ENCODE measurements at places on chromosomes 12 and 14.

GRCh38 chr14:65906344-65906743 is 493.8 kb downstream of the FUT8 start:
- no peak for DNase-seq

DNA sequence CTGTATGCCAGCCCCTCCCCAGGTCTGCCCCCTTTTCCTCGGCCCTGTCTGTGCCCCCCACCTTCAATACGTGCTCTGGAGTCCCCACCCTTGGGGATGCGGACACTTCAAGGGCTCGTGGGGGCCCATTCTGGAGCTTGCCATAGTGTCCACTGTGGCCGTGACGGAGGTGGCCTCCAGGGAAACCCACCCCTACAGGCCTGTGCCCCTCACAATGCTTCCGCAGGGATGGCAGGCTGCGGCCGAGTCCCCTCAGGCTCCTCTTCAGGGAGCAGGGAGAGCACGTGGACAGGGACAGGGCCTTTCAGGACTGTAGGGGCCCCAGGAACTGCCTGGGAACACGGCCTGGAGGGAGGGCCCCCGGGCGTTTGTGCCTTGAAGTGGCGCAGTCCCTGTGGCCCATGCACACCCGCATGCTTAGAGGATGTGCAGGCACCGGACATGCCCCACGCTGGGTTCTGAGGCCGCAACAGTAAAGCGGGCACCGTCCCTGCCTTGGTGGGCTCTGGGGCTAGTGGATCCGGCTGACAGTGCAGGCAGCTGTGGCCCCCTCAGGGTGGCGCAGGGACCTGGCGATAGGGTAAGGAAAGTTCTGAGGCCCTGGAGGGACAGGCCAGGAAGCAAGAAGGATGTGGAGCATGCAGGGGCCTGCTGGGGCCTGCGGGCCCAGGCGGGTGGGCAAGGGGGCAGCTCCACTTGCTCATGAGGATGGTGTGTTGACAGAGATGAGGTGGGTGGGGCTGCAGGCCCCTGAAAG is 209.0 kb upstream of the RTL1 start:
- no peak for DNase-seq

- no peak for DNase-seq
Measured at GRCh38 chr14:99191395-99192027, 80.5 kb downstream of the BCL11B start.

DNA sequence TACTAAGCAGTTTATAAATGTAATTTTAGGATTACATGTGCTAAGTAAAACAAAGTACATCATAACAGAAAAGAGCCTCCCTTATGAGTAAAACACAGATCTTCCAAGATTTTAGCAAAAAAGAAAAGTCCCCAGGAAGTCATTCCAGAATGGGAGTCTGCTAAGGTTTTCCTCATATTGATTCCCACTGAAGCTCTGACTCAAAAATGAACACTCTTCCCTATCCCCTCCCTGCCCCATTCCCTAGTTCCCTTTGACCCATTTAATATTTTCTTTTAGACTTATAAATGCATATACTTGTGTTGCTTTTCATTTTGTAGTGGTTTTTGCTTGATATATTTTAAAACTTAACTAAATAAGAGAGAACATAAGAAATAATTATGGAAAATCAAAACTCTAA is 40.1 kb downstream of the PTGER2 start:
- DNase-seq: no peak

- DNase-seq: no peak
Measured at GRCh38 chr12:127590868-127591267, 676.1 kb upstream of the TMEM132C start.

- DNase-seq: no peak
Measured at GRCh38 chr12:508795-509194, 49.1 kb downstream of the B4GALNT3 start.

GRCh38 chr12:49885663-49886461 is 17.8 kb downstream of the FAIM2 start:
- no peak for DNase-seq

DNA sequence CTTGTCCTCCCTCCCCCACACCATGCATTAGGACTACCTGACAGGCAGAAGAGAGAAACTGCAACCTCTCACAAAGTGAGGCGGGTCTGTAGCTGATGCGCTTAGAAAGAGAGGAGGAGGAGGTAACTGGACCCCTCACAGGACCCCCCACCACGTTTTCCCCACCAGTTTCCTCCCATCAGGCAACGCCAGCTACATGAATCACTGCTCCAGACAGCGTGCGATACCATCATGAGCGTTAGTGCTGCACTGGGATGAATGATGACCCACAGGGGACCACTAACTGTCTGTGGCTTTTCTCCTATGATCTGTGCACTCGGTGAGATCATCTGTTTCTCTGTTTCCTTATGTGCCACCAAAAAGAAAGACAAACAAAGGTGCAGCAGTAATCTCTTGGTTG is 77.7 kb downstream of the KCNK10 start:
- no peak for DNase-seq

- DNase-seq: no peak
Measured at GRCh38 chr12:131211340-131211938, 257.7 kb downstream of the ADGRD1 start.

- peak; percentile 37 for DNase-seq
Measured at GRCh38 chr12:68317047-68317667, 15.0 kb downstream of the MDM1 start.

- no peak for DNase-seq
Measured at GRCh38 chr12:128326406-128326805, 59.4 kb downstream of the TMEM132C start.
